Activated T-cell treated with anti-CD3 and anti-CD28 coated beads, Interleukin-2, amount 50 U/mL, for 72 hours (primary cell): ENCODE measurements at places on chromosomes 11 and 22. TPM values are rescaled to one million over a fixed set of nuclear protein-coding genes. Genes with fewer than 3 reads are reported as not detected.
A peak's percentile ranks its signal among the peaks of the same experiment; 100 is the strongest.

DNA sequence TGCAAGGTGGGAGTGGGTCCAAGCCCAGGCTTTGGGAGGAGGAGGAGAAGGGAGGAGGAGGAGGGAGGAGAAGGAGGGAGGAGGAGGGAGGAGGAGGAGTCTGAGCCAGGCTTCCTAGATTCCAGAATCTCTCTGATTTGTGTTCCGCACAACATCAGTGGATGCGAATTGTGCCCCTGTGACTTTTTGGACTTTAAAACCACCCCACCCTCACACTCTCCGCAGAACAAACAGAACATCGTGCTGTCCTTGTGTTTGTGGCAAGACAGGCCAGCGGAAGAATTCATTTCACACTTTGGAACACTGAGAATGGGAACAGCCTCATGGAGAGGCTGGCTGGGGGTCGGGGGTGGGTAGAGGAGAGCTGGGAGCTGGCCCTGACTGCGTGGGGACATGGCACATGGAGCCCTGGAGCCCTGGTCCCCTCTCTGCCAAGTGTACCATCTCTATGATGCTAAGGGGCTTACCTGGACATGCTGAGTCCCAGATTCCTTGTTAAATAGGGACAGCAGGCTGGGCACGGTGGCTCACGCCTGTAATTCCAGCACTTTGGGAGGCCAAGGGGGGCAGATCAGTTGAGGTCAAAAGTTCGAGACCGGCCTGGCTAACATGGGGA is 16.4 kb upstream of the SHANK2 start:
- no peaks in the 10 kb centered on the region for H3K4me1 ChIP-seq
- H3K27ac ChIP-seq = no peak overlapping the region

GRCh38 chr11:128749974-128750373 is 56.1 kb downstream of the FLI1 start:
- H3K4me3 ChIP-seq = no peak overlapping the region
- H3K27ac ChIP-seq = no peak overlapping the region
- DNase-seq = no peak
- no peaks in the 10 kb centered on the region for H3K27me3 ChIP-seq

GRCh38 chr11:36160091-36160490 is 129.1 kb downstream of the COMMD9 start:
- H3K4me3 ChIP-seq = no peak overlapping the region
- H3K36me3 ChIP-seq = no peaks in the 10 kb centered on the region
- peaks cover 13% of the 10 kb centered on the region for H3K27me3 ChIP-seq
- DNase-seq = no peak
- no peaks in the 10 kb centered on the region for H3K4me1 ChIP-seq

DNA sequence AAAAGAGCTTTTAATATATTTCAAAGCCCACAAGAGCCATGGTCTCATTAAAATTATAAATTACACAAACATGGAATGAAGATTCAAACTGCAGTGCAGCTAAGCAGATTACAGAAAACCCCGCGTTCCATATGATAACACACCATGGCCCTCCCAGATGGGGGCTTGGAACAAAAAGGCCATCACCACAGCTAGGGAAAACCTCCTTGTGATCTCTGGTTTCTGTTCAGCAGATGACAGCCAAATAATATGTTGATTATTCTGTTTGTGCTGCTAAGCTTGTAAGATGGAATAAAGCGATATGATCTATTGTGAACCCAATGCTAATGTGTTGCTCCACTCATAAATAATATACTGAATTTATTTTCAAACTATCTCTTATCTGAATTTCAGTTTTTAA is 28.5 kb downstream of the IMMP1L start:
- no peaks in the 10 kb centered on the region for H3K36me3 ChIP-seq
- no peak for DNase-seq
- H3K27ac ChIP-seq = no peak overlapping the region
- peaks cover 5% of the 10 kb centered on the region for H3K4me1 ChIP-seq
- no peak overlapping the region for H3K4me3 ChIP-seq

- H3K27ac ChIP-seq = no peak overlapping the region
- DNase-seq = no peak
- H3K4me1 ChIP-seq = no peaks in the 10 kb centered on the region
Measured at GRCh38 chr22:23884140-23884539, 10.0 kb upstream of the MIF start.

- no peak for DNase-seq
- no peaks in the 10 kb centered on the region for H3K36me3 ChIP-seq
- no peak overlapping the region for H3K4me3 ChIP-seq
- H3K27ac ChIP-seq = no peak overlapping the region
- peaks cover 6% of the 10 kb centered on the region for H3K27me3 ChIP-seq
- no peaks in the 10 kb centered on the region for H3K4me1 ChIP-seq
Measured at GRCh38 chr11:68669301-68670090, 14.8 kb upstream of the GAL start.

- H3K4me3 ChIP-seq = no peak overlapping the region
- no peak for DNase-seq
- H3K27ac ChIP-seq = no peak overlapping the region
- H3K27me3 ChIP-seq = no peaks in the 10 kb centered on the region
Measured at GRCh38 chr22:46881373-46882118, 119.1 kb downstream of the TBC1D22A start.

GRCh38 chr11:94635072-94635471 is 67.9 kb downstream of the PIWIL4 start:
- H3K36me3 ChIP-seq = no peaks in the 10 kb centered on the region
- no peak for DNase-seq
- H3K4me1 ChIP-seq = peaks cover 10% of the 10 kb centered on the region
- H3K27me3 ChIP-seq = no peaks in the 10 kb centered on the region

- DNase-seq = no peak
- H3K4me1 ChIP-seq = no peaks in the 10 kb centered on the region
- peaks cover 3% of the 10 kb centered on the region for H3K36me3 ChIP-seq
- no peak overlapping the region for H3K27ac ChIP-seq
- H3K4me3 ChIP-seq = no peak overlapping the region
Measured at GRCh38 chr11:71406681-71407080, 41.5 kb downstream of the DHCR7 start.

DNA sequence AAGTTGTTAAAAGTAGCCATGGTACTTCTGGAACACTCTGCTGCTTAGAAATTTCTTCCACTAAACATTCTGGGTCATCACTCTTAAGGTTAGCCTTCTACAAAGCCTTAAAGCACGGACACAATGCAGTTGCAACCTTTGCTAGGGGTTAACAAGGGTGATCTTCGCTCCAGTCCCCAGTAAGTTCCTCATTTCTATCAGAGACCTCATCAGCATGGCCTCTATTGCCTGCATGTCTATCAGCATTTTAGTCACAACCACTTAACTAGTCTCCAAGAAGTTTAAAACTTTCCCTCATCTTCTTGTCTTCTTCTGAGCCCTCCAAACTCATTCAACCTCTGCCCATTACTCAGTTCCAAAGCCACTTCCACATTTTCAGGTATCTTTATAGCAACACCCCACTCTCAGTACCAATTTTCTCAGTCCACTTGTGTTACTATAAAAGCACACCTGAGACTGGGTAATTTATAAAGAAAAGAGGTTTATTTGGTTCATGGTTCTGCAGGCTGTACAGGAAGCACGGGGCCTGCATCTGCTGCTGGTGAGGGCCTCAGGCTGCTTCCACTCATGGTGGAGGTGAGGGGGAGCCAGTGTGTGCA is 48.7 kb upstream of the TH start:
- H3K27me3 ChIP-seq = peaks cover 38% of the 10 kb centered on the region
- H3K36me3 ChIP-seq = no peaks in the 10 kb centered on the region
- H3K4me1 ChIP-seq = no peaks in the 10 kb centered on the region
- DNase-seq = no peak

DNA sequence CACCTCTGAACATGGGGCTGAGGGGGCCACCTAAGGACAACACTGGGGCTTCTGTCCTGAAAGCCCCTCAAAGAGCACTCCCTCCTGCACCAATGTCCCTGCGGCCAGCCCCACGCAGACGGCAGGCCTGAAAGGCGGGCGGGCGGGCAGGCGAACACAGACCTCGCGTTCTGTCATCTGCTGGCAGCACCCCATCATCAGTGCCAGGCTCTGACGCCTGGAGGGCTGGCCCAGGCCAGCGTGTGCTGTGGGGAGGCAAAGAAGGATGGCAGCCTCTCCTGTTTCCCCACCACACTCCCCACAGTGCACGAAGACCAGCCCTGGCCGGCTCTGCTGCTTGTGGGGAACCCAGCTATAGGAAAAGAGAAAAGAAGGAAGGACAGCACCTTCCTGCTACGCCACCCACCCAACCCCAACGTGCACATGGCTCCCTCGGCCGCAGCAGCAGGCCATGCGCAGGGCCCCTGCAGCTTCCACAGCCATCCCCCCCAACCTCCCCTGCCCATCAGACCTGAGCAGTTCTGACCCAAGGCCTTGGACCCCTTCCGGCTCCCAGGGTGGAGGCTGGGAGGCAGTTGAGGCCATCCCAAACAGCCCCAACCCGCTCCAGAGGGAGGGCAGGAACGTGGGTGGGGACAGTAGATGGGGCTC is 3.5 kb downstream of the SBF1 start:
- peaks cover 8% of the 10 kb centered on the region for H3K36me3 ChIP-seq
- peak overlapping the region; percentile 73 for H3K4me3 ChIP-seq
- DNase-seq = no peak
- H3K27ac ChIP-seq = peak overlapping the region; percentile 73

DNA sequence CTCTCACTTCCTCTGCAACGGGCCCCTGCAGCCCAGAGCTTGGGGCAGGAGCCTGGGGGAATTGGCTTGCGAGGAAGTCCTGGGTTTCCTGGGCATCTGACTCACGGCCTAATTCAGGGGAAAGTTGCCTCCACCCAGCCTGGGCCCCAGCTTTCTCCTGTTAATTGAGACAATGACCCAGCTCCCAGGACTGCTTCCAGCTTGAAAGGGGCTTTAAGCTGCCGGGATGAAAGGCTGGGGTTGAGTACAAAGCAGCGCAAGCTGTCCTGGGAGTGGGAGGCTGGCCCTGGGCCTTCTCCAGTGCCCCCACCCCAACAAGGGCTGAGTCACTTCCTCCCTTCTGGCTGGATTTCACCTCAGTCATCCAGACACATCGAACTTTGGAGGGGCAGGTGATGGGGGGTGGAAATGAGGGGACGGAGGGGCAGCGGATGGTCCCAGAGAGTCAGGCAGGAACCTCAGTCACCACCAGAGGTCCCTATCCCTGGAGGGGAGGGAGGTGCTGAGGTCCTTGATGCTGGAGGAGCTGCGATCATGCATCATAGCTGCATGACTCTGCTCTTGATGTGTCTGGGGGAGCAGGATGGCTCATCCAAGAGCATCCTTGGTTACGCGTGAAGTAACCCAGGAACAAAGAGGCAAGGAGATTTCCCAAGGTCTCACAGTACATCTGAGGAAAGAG is 30.1 kb upstream of the OAF start:
- no peak for DNase-seq
- no peaks in the 10 kb centered on the region for H3K4me1 ChIP-seq

DNA sequence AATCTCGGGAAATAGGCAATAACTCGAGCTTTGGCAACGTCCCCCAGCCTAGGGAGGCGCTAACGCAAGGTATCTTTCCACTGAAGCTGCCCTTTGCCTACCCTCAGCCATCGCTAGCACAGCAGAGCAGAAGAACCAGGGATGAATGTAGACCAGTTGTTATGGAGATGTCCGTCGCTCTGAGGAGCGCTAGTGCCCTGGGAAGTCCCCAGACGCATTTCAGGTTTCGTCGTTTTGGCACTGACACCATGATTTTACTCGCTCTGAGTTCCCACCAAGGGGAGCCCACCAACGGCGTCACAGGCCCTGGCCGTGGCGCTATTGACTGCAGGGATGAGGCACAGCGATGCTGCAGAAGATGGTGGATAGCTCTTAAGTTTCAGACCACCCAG is 22.7 kb upstream of the BDNF start:
- H3K36me3 ChIP-seq = peaks cover 14% of the 10 kb centered on the region
- no peak overlapping the region for H3K4me3 ChIP-seq
- no peak overlapping the region for H3K27ac ChIP-seq
- DNase-seq = no peak
- peaks cover 59% of the 10 kb centered on the region for H3K27me3 ChIP-seq

GRCh38 chr11:12968826-12969225 is 40.3 kb upstream of the RASSF10 start:
- H3K36me3 ChIP-seq = no peaks in the 10 kb centered on the region
- H3K4me3 ChIP-seq = no peak overlapping the region
- no peak overlapping the region for H3K27ac ChIP-seq
- H3K27me3 ChIP-seq = peaks cover 12% of the 10 kb centered on the region
- no peak for DNase-seq

- H3K4me3 ChIP-seq = no peak overlapping the region
- H3K4me1 ChIP-seq = no peaks in the 10 kb centered on the region
- H3K36me3 ChIP-seq = no peaks in the 10 kb centered on the region
Measured at GRCh38 chr11:71249301-71249700, 3.1 kb downstream of the SHANK2 start.

DNA sequence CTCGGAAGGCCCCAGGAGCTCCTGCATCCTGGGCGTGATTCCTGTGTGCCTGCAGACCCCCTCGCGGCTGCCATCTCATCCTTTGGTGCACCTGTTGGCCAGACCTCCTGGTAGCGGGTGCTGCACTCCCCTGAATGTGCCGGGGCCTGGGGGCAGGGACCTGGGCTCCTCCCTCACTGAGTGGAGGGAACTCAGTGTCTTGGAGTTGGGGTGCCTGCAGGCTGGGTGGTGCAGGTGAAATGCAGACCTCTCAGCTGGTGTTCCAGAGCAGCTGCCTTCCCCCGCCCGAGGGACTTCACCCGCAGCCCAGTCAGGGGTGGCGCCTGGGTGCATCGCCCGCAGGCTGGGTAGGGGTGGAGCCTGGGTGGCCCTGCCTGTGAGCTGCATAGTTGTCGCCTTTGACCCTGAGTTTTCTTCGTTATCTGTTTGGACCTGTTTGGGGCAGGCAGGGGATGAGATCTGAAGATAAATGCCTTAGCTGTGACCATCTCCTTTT is 31.4 kb downstream of the LRP5 start:
- H3K4me3 ChIP-seq = no peak overlapping the region
- H3K27ac ChIP-seq = no peak overlapping the region
- peaks cover 13% of the 10 kb centered on the region for H3K4me1 ChIP-seq
- H3K36me3 ChIP-seq = no peaks in the 10 kb centered on the region

GRCh38 chr11:120985718-120986569 is 38.0 kb upstream of the TBCEL start:
- H3K4me1 ChIP-seq = peaks cover 12% of the 10 kb centered on the region
- DNase-seq = peak; percentile 48
- H3K36me3 ChIP-seq = no peaks in the 10 kb centered on the region
- H3K27me3 ChIP-seq = peaks cover 62% of the 10 kb centered on the region
- peak overlapping the region; percentile 83 for H3K27ac ChIP-seq
- peak overlapping the region; percentile 68 for H3K4me3 ChIP-seq

PDE2A gene
- total RNA-seq = 1.7 TPM

KRTAP5-7 gene
- total RNA-seq = not detected

RASGRP2 gene
- 27.9 TPM for total RNA-seq

ESAM gene
- 0.88 TPM for total RNA-seq

ELF5 gene
- total RNA-seq = not detected

KRTAP5-6 gene
- total RNA-seq = not detected

MUC5AC gene
- total RNA-seq = not detected

LRRN4CL gene
- 0.38 TPM for total RNA-seq

MS4A12 gene
- total RNA-seq = not detected
